ENCODE measurements at places on chromosomes 5 and 9. TPM values are rescaled to one million over a fixed set of nuclear protein-coding genes. Genes with fewer than 3 reads are reported as not detected.

Gene SPARC
- 339 TPM for total RNA-seq

DNA sequence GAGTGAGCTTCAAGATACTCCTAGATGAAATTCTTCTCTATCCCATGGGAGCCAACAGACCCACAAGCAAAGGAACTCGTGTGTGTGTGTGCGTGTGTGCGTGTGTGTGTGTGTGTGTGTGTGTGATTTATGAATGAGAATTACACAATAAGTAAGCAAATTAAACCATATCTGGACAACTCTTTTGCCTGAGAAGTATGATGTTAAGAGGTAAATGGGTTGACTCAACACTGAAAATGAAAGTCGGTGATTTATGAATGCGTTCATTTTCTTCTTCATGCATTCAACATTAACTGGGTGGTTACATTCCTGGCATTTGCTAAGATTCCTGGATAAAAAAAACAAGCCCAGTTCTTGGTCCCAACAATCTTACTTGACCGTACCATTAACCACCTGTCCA lies 171.3 kb upstream of the ZNF462 start:
- H3K4me3 ChIP-seq: no peak overlapping the region
- DNase-seq: no peak
- H3K27me3 ChIP-seq: no peaks in the 10 kb centered on the region
- no peaks in the 10 kb centered on the region for H3K4me1 ChIP-seq
- H3K27ac ChIP-seq: no peak overlapping the region

Gene LCN6
- not detected for total RNA-seq

Gene CACFD1
- 7.8 TPM for total RNA-seq

DNA sequence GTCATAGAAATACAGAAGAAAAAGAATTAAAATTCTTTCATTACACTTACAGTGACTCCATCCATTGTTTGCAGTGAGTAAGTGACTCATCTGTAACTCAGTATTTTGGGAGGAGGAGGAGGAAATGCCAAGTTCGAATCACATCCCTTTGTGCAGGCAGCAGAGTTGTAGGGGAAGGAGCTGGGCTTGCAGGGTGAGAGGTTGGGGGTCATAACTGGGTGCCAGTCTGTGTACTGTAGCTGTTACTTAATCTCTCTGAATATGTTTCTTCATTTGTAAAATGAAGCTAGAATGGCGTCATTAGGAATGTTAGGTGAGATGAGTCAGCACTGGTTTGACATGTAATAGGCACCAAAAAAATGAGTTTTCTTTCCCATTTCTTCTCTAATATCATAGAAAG lies 235.7 kb upstream of the ADAMTSL1 start:
- H3K4me1 ChIP-seq: no peaks in the 10 kb centered on the region
- no peak overlapping the region for H3K4me3 ChIP-seq
- no peak for DNase-seq
- H3K27me3 ChIP-seq: no peaks in the 10 kb centered on the region

Gene OR1L8
- not detected for total RNA-seq

- no peaks in the 10 kb centered on the region for H3K4me1 ChIP-seq
- DNase-seq: peak; percentile 4
- no peak overlapping the region for H3K27ac ChIP-seq
- H3K36me3 ChIP-seq: no peaks in the 10 kb centered on the region
- H3K27me3 ChIP-seq: no peaks in the 10 kb centered on the region
- no peak overlapping the region for H3K4me3 ChIP-seq
Observed at GRCh38 chr5:9156282-9156681, 389.6 kb downstream of the SEMA5A start.

DNA sequence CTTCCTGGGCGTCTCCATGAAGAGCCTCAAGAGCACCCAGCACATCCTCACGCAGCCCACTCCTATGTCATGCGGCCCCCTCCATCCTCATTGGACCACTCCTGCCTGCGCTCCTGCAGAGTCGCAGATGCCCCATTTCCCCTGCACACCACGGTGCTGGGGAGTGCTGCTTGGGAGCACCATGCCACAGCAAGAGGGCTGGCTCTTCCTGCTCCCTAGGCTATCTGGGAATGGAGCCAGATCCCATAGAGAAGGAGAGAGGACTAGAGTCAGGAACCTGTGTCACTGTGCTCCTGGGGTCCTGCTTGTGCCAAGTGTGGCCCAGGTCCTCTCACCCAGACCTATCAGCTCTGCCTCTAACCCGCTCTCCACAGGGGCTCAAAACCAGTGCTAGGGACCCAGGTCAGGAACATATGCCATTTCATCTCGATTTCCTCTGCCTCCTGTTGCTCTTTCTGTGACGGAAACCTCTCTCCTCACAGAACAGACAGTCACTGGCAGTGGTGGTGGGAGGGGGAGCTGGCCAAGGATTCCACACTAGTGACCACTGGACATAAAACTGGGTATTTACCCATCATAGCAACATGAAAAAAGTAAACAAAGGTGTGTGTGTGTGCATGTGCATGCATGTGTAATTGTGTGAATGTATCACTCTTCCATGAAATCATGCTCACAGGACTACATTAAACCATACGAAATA lies 178.4 kb downstream of the TTLL11 start:
- H3K4me1 ChIP-seq: no peaks in the 10 kb centered on the region
- H3K27me3 ChIP-seq: no peaks in the 10 kb centered on the region
- peak; percentile 29 for DNase-seq
- no peak overlapping the region for H3K27ac ChIP-seq
- H3K36me3 ChIP-seq: no peaks in the 10 kb centered on the region
- H3K4me3 ChIP-seq: no peak overlapping the region
